GM12864 (cell line): ENCODE measurements at places on chromosomes 13 and 19.

DNA sequence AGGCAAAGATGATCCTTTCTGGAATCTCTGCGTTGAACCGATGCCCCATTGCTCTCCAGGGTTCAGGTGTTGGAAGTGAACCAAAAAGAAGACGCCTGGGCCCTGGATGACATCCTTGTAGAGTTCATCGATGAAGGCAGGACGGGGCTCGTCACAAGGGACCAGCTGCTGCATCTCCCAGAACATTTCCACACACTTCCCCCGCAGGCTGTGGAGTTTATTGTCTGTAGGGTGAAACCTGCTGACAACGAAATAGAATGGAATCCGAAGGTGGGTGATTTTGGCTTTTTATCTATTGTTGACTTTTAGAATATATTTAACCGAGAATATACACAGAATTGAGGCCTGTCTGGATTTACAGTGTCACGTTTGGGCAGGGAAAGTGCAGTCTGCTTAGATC lies 58.4 kb downstream of the SLC7A9 start:
- no peak for DNase-seq

DNA sequence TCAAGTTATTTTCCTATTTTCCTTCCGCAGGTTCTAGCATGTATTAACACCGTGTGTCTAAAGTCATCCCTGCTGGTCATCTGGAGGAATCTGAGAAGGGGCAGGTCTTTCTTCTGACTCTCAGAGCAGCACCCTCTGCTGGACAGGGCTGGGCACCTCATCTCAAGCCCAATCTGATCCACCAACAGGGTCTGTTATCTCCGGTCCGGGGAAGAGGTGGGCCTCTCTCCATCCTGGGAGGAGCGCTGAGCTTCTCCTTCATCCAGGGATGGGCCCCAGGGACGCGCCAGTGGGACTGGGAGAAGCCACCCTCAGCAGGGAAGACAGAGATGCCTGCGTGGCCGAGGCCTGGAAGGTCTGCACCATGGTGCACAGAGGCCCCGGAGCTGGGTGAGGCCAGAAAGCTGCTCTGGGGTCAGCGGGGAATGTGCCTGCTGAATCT lies 26.0 kb upstream of the ZNF331 start:
- no peak for DNase-seq

DNA sequence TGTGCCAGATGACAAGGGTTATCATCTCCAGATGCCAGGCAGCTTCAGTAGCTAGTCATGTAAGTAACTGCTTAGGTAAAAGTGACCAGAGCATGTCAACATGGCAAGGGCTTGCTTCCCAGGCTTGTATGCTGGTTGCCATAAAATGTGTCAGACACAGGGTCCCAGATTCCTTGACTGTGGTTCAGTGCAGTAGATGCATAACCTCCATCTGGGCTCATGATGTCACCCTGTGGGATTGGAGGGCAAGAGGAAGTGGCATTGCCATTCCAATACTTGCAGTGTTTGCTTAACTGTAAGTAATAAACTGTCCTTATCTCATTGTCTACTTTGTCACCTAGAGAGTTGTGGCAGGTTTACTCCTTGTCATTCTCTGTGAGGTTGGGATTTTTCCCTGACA lies 226.8 kb downstream of the PCDH17 start:
- no peak for DNase-seq

DNA sequence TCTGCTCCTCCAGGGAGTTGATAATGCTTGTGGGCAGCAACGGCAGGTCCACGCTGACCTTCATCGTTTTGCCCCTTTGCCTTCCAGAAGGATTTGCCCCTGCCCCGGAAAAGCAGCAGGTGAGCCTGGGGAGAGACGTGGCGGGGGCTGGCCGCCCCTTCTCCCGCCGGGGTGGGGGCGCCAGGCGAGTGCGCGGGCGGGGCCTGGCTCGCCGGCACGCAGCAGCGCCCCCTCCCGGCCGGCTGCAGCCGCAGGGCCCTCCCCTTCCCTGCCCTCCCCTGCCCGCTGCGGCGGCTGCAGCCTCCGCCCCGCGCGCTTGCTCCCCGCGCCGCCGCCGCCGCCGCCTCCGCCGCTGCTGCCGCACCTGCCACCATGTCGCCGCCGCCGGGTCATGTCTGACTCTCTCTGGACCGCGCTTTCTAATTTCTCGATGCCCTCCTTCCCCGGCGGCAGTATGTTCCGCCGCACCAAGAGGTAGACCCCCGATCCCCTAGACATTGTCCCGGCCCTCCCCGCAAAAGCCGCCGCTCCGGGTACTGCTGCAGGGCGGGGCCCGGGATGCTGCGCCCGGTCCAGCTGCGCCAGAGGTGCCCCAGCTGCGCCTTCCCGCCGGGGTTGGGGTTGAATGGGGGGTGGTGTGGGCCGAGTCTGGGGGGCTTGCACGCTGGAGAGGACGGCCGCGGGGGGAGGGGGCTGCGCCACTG lies at the start of gene MAST1:
TSS of gene MAST1 (plus strand) at position 334 of the 704 bp plus-strand sequence. CDS start at position 392, 58 bp downstream.
- DNase-seq: no peak

DNA sequence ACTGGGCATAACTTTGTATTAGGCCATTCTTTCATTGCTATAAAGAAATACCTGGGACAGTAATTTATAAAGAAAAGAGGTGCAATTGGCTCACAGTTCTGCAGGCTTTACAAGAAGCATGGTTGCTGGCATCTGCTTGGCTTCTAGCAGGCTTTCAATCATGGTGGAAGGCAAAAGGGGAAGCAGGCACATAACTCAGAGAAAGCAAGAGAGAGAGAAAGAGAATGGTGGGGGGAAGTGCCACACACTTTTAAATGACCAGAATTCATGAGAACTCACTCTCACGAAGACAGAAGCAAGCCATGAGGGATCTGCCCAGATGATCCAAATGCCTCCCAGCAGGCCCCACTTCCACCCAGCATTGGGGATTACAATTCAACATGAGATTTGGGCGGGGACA lies 179.7 kb downstream of the SPRY2 start:
- no peak for DNase-seq

DNA sequence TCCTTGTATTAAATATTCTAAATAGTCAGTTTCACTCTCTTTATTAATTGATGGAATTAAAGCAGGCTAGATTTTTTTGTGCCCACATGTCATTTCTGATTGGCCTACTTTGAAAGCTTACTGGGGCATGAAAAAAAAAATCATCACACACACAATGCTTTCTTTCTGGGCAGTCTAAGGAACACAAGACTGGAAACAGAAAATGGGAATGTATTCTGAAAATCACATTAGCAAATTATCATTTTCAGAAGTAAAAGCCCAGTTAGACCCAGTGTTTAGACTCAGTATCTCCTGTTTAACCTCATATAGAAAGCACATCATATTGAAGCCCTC lies 339.4 kb downstream of the SPRY2 start:
- DNase-seq: no peak

DNA sequence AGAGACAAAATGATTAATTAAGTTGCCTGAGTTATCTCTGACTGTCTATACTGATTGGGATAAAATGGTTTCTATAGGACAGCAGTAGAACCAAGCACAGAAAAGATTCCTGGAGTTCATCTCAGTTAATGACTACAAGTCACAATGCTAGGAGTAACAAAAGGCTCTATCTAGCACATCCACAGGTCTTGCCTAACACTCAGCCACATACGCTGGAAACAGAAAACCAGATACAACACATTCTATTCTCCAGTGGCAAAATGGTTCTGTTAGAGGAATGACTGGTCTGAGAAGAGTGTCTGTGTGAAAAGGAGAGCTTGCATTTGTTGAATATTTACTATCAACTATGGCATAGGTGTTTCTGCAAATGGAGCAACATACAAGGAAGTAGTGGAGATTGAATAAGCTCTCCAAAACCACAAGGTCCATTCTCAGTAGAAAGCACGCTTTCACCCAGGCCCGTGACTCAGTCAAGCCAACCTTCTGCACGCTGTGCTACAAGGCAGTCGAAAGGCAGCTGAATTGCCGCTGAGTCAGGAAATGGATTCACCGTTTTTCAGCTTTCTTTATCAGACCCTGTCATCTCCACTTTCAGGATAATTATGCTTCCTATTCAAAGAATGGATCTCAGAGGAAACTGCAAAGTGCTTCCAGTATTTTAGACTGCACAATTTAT lies 761.5 kb downstream of the EFNB2 start:
- no peak for DNase-seq

DNA sequence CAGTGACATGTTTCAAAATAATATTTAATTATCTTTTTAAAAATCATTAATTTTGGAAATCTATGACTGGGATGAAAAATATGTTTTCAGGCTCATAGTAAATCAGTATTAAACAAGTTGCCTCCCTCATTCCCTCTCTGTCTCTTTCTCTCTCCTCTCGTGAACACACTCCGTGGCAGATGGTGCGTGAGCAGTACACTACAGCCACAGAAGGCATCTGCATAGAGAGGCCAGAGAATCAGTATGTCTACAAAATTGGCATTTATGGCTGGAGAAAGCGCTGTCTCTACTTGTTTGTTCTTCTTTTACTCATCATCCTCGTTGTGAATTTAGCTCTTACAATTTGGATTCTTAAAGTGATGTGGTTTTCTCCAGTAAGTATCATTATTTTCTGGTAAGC lies 22.7 kb downstream of the SGCG start:
- DNase-seq: no peak

GRCh38 chr13:113304121-113304520 lies 7.1 kb downstream of the LAMP1 start:
- DNase-seq: no peak

GRCh38 chr13:68232351-68233130 lies 1002.4 kb upstream of the PCDH9 start:
- DNase-seq: no peak

GRCh38 chr19:47661161-47661560 lies 52.1 kb upstream of the EHD2 start:
- no peak for DNase-seq

DNA sequence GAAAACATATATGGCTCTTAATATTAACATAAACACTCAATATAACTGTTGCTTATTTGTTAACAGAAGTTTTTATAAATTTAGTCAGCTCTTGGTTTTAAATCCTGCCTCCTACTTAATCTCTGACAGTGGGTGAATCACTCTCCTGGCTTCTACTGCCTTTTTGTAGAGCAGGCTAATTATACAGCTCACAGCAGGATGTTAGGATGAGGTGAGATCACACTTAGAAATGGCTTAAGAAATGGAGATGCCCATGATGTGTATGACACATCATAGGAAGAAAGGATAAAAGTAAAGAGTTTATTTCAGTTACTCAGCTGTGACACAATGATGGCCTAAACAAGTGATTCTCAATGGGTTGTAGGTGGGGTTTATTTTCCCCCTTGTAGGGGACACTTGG lies 345.6 kb downstream of the SPRY2 start:
- no peak for DNase-seq

DNA sequence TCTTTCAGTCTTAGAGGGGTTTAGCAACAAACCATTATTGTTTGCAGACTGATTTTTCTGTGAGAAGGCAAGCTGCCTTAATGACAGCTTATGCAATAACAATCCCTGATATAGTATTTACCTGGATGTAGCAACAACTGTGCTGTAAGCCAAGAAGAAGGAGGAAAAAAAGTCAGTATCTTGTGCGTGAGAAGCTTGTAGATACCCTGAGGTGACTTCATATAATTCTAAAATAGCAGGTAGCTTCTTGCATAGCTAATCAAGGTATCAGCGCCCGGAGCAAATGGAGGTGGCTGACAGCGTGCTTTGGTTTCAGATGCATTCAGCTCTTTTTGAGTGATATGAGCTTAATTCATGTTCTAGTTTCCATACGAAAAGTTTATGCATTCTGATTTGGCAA lies 309.8 kb downstream of the KLF5 start:
- DNase-seq: no peak

GRCh38 chr19:13983213-13983889 lies 22.8 kb downstream of the RFX1 start:
- no peak for DNase-seq

DNA sequence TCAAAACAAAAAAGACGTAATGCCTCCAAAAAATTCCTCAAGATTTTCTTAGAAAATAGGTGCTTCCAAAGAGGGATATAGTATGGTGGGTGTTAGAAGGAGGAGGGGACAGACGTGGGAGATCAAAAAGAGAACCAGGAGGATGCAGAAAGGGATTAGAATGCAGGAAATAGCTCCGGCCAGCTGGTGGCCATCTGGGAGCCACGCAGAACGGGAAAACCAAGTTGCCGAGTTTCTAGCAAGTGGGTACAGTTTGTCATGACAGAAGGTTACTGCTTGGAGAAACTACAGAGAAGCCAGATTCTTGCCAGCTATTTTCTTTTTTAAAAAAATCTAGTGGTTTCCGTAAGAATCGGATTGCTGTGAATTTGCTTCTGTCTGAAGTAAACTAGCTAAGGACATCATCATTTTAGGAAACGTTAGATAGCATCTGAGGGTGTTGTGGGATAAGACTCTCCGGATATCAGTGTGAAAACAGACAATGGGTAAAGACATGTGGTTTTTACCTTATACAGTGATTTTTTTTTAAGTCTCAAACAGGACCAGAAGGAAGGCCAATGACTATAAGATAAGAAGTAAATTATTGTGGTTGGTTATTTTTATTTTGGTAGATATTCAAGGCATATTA lies 104.9 kb downstream of the HSPH1 start:
- DNase-seq: no peak

DNA sequence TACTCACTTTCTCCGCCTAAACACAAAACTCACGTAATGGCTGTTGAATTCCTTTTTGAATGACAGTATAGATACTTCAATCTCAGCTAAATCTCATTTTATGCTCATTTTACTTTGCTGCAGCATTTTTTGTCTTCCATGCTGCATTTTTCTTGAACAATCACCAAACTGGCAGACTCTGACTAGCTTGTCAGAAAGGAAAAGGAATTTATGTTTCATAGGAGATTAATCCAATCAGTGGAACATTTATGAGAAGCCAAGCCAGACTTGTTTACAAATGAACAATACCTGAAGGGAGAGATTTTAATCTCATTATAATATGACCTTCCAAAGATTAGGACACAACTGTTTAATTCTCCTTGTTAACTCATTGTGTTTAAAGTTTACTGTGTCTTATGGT lies 1044.3 kb downstream of the DIAPH3 start:
- no peak for DNase-seq

GRCh38 chr13:24500977-24501376 lies 11.6 kb downstream of the PARP4 start:
- DNase-seq: no peak

DNA sequence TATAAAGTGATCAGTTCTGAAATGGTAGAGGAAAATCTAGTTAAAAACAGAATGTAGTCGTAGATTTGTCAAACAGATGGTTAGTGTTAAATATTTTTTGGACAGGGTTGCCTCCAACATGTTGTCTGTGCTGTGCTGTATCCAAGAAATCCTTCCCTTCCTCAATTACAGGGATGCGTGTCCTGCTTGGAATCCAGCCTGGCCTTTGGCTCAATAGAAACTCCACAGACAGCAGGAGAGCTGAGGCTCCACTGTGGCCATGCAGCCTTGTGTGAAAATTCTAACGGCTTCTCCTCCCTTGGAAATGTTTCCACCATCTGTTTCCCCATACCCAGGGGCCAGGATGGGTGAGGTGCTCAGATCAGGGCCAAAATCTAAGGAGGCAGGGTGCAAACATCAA lies 67.7 kb upstream of the USP29 start:
- DNase-seq: no peak

- DNase-seq: no peak
These were observed 58.8 kb upstream of the C1QTNF9B start for GRCh38 chr13:23956106-23956505.

GRCh38 chr13:27854606-27855005 lies 62.3 kb downstream of the GSX1 start:
- DNase-seq: no peak
